CD4-positive, alpha-beta T cell treated with Interleukin-12 subunit alpha and Interleukin-12 subunit beta, for 1 hour (primary cell): ENCODE measurements at places on chromosomes 16 and 17.

DNA sequence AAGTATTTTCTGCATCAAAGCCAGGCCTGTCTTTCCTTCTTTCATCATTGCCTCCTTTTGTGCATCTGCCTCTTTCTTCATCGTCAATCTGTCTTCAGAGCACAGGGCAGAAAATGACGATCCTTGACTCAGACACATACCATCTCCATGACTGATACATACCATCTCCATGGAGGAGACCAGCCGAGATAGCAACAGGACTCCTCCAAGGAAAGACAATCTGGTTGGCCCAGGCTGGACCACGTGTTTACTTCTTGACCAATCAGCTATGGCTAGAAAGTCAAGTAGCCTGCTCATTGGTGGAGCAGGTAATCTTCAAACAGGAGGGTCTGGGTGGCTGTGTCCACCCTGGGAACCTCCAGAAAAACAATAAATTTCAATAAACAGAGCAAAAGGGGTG lies 164.6 kb downstream of the CPPED1 start:
- no peak for DNase-seq

DNA sequence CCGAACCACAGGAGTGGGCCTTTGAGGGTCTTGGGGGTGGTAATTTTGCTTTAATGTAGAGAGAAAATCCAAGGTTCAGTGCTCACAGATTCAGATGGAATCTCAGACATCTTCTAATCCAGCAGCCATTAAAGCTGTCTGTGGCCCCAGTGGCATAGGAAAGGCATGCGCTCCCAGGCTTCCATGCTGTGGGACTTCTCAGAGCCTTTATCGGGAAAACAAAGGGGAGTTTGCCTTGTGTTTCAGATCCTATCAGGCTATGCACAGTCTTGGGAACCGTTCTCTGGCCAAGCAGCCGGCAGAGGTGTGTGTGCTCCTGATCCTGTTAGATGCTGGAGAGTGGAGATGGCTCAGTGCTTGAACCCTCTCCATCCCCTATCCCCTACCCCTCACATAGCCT lies 7.8 kb downstream of the ADGRG1 start:
- DNase-seq = no peak

GRCh38 chr16:48000622-48001021 lies 155.2 kb downstream of the ABCC12 start:
- DNase-seq = no peak

- no peak for DNase-seq
Observed at GRCh38 chr17:3834811-3835210, 11.2 kb downstream of the NCBP3 start.

DNA sequence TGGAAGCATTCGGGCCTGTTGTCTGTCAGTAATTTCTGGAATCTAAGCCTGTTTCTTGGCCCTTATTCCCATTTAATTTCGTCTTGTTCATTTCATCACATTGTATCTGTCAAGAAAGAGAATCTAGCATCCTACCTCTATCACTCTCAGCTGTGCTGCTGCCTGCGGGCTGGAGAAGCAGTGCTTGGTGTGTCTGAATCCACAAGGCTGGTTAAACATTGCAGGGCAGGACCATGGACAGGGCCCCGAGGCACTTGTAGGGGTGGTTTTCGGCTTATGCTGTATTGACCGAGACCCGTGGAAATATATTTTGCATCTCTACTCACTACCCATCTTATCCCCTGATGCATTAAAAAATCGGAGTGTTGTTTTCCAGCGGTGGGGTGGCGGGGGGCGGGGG lies 3.1 kb downstream of the RAB11FIP4 start:
- peak; percentile 19 for DNase-seq
